ENCODE measurements at places on chromosomes 7 and 10.

GRCh38 chr7:39429421-39429820, 136.8 kb upstream of the YAE1 start:
- no peak for DNase-seq

DNA sequence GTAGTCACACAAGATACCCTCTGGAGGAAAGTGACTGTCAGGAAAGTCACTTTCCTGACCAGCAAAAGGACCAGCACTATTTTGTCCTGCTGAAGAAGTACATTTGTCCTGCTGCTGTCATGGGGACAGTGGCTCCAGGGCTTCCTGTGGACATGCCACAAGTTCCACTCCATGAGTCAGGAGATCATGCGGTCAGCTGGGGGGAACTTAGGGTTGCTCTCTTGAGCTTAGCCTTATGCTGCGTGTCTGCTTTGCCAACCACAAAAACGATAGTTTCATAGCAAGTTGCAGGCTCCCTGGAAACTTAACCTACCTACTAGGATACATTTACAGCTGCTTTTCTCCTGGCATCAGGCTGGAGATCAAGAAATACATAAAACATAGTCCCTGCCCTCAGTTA, 19.8 kb upstream of the ALOX5 start:
- no peak for DNase-seq

GRCh38 chr7:29408841-29409243, 154.8 kb upstream of the PRR15 start:
- DNase-seq: peak; percentile 94

DNA sequence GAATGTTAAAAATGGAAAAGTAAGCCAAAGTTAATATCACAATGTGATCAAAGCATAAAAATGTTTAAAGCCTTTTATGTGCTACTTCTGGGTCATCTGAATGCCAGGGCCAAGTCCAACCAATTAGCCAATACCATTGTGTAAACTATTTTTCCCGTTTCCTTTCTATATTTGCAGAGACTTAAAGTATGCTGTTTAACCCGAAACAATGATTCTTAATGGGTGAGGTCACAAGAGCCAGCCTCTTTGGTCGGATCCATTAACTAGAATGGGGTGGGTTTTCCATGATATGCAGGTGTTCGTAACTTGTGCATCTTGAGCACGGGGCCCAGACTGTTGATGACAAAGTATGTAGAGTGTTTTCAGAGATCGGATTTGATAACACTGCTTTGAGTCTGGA, 111.3 kb upstream of the IGFBP3 start:
- DNase-seq: no peak

DNA sequence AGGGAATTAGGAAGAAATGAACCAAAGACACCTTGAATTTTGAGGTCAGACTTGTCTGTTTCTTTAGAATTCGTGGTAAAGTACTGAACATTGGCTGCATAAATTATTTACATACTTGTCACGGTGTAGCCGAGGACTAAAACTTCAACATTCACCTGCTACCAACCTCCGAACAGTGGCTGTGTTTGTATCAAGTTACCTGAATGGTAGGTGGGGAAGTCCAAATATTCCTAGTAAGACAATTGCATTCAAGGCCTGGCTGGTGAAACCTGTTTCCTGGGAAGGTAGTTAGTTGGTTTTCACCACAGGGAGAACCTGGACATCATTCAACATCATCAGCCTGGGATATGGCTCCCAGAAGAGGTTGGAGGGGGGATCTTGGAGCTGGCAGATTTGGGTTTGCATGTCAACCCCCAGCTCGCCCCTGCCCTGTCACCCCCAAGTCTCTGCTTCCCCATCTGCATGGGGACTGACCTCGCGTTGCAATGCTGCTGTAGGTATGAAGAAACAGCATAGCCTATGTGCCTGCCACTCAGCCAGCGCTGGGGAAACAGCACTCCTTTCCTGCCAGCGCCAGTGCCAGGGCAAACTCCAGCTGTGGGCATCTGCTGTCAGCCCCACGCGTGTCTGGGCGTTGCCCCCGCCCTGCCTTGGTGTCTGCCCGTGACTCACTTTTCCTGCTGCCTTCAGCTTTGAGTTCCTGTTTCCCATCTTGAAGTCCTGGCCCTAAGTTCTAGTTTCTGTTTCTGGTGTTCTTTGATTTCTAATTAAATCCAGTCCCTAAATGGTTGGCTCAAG, 12.7 kb upstream of the LARP4B start:
- DNase-seq: no peak

GRCh38 chr10:59771162-59771807, 18.0 kb upstream of the MRLN start:
- no peak for DNase-seq

DNA sequence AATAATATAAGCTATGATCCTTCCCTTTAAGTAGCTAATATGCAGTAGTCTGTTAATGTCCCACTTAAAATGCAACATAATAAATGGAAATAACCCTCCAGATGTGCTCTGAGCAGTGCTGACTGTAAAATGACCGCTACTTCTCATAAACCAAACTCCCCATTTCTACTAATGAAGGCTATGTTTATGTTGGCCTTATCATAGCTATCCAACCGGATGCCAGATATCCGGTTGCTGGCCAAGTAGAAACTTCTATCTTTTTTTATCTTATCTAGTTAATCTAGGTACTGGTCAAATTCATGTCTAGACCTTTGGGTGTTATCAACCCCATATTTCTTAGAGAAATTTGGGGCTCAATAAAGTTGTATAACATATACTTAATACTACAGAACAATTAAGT, 56.6 kb downstream of the CHRM2 start:
- no peak for DNase-seq

- DNase-seq: no peak
These were observed 37.8 kb downstream of the KCTD7 start for GRCh38 chr7:66666313-66666952.

GRCh38 chr7:81468526-81468925, 301.3 kb downstream of the HGF start:
- no peak for DNase-seq

GRCh38 chr10:125029584-125030242, 87.8 kb downstream of the ZRANB1 start:
- DNase-seq: no peak

DNA sequence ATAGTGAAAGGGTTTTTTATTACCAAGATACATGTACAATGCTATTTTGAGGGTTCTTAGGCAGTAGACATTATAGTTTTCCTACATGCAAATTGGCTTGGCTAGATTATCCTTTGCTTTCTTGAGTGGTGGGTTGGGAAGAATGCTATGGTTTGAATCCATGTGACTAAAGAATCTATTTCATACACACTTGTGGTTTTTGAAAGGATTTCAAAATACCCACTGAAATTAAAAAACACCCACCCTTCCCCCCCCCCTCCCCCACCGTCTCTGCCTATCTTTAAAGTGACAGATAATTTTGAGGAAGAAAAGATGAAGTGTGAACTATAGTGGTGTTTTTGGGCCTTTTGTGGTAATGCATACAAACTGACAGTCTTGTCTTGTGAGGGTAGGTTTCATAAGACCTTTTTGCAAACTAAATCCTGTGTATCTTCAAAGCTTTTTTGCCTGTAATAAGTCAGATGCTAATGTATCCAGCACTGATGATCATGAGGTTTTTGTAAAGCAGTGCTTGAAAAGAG, 90.9 kb downstream of the TPST1 start:
- no peak for DNase-seq

- DNase-seq: peak; percentile 54
These were observed 504 bp upstream of the BMPER start for GRCh38 chr7:33904681-33905388.

DNA sequence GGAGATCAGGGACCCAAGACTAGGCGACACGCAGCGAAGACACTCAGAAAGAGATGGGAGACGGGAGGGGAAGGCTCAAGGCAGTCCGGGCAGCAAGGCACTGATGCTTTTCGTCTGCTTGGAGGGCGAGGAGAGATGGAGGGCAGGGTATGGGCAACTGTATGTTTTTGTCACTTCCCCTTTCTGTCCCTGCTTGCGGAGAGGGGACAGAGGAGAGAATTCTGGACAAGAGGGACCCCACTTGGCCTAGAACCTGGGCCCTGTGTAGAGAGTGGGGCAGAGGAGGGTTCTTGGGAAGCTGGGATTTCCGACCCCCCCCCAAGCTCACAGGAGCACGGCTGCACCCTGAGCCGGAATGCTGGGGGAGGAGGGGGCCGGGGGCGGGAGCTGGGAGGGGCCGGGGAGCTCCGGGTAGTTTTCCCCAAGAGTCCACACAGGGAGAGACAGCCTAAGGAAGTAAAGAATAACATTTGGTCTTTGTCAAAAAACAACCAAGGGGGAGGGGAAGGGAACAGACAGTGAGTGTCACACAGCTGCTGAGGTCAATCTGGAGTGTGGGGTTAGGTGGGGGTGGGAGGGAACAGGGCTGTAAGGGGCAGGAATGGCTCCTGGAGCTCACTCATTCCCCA, 1.8 kb downstream of the LRCH4 start:
- DNase-seq: no peak

GRCh38 chr10:13678101-13678843, 91.5 kb downstream of the PRPF18 start:
- DNase-seq: no peak

- no peak for DNase-seq
These were observed 24.5 kb upstream of the GRB10 start for GRCh38 chr7:50807026-50807730.

- DNase-seq: no peak
These were observed 182.2 kb downstream of the SORCS1 start for GRCh38 chr10:106982268-106982667.

DNA sequence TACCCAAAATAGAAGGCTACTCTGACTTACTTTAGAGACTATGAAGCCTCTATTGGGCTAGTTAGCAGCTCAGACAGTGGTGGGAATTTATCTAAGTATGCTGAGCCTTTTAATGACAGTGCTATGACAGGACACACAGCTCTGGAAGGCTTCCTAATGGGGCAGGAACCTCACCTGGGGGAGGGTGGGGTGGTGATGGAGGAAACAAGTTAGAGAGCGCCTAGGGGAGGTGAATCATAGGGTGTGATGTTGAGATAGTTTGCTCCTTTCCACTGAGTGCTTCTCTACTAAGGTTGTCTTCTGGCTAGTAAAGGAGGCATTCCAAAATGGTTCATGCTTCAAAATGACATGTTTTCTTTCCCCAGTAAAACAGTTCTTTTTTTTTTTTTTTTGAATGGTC, 42.1 kb downstream of the PPP1R9A start:
- no peak for DNase-seq

DNA sequence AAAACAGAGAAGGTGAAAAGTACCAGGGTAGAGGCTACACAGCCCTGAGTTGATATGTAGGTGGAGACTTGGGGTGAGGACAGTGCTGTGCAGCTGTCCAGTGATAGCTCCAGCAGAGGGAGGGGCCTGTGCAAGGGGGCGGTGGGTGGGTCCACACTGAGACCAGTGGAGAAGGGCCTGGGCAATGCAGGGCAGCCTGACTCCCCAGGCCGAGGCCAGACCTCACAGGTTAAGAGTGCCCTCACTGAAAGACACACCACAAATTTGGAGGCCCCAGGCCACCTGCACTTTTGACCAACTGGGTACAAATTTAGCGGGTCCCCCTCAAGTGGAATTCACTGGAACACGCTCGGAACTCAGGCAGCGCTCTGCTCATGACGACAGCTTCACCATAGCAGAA, 6.7 kb upstream of the RASGEF1A start:
- DNase-seq: no peak

DNA sequence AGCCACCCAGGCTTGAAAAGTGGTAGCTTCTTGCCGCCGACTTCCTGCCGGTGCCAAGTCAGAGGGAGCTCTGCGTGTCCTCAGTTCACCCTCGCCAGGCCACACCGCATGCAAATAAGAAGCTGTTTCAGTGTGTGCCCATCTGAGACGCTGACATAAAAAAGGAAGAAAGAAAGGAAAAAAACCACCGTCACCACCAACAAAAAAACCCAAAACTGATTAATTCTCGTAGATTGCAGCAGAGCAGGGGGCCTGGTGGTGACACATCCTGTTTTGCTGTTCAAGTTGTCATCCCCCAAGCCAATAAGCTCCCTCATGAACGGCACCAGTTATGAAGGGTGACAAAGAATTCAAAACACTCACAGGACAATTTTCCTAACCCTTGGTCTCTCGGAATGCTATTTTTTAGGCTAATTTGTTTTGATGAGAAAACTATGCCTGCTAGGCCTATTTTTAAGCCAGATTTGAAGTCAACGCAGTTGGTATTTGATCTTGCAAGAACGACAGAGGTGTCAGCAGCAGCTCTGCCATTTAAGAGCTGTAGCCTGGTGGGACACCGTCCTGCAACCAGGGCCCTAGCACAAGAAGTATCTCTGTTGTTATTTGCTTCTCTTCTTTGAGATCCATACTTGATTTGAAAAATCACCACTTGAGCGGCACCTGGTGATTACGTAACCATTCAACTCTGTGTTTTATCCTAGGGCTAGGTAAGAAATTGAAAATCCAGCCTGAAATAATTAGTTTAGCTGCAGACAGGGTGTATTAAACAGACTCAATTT, 145.6 kb downstream of the PFKFB3 start:
- peak; percentile 74 for DNase-seq

DNA sequence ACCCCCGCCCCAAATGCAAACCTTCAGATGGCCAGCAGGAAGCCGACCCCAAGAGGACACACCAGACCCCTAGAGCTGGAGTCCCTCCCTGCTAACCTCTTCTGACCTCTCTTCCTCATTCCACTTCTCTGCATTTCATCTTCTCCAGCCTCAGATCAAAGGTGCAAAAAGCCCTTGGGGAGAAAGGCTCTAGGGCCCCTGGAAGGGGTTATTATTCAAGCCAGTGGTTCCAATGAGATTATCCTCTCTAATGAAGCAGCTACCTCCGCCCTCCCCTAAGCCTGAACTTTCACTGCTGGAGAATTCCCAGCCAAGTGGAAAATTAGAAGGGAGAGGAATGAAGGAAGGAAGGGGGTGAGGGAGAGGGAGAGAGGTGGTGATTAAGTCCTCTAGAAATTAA, 343.9 kb downstream of the PLXNA4 start:
- DNase-seq: no peak

DNA sequence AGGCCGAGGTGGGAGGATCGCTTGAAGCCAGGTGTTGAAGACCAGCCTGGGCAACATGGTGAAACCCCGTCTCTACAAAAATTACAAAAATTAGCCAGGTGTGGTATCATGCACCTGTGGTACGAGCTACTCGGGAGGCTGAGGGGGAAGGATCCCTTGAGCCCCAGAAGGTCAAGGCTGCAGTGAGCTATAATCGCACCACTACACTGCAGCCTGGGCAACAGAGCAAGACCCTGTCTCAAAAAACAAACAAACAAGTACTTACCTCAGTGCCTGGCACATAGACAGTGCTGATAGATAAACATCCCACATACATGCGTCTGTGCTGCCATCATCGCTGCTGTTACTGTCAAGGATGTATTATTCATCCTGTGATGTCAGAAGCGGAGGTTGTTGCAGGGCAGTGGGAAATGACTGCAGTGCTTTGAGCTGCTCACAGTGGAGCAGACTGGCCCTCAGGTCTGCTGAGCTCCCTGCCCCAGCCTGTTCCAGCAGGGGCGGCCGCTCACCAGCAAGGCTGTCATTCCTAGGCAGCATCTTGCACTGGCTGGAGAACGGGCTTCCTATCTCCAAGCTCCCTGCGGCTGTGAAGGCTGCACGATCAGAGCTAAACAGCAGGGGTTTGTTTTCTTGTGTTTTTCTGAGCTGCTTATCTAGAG, 18.6 kb downstream of the FOXK1 start:
- DNase-seq: no peak

- DNase-seq: no peak
These were observed 47.9 kb downstream of the SEPTIN7 start for GRCh38 chr7:35848725-35849124.

All from G401 (cell line).